MV-4-11 (cell line): ENCODE measurements at places on chromosomes 2 and 18.

DNA sequence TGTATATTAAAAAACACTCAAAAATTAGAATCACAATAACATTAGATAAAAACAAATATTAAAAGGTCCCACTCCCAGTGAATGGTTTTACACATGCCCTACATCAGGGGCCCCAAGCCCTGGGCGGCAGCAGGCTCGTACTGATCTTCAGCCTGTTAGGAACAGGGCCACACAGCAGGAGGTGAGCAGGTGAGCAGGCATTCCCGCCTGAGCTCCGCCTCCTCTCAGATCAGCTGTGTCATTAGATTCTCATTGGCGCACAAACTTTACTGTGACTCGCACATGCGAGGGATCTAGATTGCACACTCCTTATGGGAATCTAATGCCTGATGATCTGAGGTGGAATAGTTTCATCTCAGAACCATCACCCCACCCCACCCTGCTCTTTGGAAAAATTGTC is 74.2 kb downstream of the MBD2 start:
- no peak for DNase-seq

DNA sequence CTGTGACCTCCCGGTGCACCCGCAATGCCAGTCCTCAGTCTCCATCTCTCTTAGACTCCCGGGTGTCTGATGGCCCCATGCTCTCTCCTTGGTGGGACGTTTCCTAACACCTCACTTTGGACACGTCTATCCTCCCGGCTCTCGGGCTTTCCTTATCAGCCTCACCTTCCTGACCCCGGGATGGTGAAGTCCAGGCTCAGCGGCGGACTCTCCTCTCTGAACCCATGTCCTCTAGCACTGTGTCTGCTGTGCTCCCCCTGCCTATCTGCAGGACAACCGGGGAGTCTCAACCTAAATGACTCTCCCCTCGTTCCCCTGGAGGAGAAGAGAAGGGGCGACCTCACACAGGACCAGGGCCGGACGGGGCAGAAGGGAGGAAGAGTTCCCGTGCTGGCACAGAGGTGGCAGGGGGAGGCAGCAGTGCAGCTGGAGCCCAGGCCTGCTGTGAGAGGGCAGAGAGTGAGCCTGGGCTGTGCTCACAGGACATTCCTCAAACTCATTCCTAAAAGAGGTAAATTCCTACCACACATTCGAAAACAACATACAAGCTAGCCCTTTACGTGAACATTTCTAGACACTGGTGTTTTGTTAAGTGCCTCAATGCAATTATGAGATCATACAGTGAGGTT is 41.9 kb downstream of the MBP start:
- no peak for DNase-seq

- DNase-seq = no peak
Measured at GRCh38 chr18:68439642-68440041, 275.3 kb downstream of the TMX3 start.

DNA sequence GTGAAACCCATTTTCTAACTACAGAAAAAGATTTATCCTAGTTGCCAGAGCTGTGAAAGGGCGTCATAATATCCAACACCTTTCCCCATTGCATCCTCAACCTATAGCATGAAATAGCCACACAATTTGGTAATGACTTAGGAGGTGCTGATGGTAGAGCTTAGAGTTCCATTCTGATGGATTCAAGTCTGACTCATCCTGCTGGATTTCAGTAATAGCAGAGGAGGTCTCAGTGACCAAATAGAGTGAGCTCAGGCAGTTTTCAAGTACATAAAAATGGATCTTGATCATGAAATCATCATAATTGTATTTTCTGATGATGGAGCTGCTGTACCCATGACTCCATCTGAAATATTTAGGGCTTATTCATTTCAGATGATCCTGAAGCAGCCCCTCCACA is 270.7 kb upstream of the KLHL29 start:
- DNase-seq = no peak

GRCh38 chr2:113114224-113114945 is 13.0 kb upstream of the IL1RN start:
- DNase-seq = no peak

- no peak for DNase-seq
Measured at GRCh38 chr18:78601349-78601748, 378.3 kb upstream of the SALL3 start.

- DNase-seq = peak; percentile 27
Measured at GRCh38 chr2:79887747-79888374, 375.0 kb downstream of the CTNNA2 start.

GRCh38 chr2:67561457-67561965 is 164.4 kb downstream of the ETAA1 start:
- no peak for DNase-seq

GRCh38 chr2:70528929-70529328 is 24.7 kb downstream of the TGFA start:
- no peak for DNase-seq

- DNase-seq = no peak
Measured at GRCh38 chr18:57150828-57151227, 3.9 kb downstream of the BOD1L2 start.

DNA sequence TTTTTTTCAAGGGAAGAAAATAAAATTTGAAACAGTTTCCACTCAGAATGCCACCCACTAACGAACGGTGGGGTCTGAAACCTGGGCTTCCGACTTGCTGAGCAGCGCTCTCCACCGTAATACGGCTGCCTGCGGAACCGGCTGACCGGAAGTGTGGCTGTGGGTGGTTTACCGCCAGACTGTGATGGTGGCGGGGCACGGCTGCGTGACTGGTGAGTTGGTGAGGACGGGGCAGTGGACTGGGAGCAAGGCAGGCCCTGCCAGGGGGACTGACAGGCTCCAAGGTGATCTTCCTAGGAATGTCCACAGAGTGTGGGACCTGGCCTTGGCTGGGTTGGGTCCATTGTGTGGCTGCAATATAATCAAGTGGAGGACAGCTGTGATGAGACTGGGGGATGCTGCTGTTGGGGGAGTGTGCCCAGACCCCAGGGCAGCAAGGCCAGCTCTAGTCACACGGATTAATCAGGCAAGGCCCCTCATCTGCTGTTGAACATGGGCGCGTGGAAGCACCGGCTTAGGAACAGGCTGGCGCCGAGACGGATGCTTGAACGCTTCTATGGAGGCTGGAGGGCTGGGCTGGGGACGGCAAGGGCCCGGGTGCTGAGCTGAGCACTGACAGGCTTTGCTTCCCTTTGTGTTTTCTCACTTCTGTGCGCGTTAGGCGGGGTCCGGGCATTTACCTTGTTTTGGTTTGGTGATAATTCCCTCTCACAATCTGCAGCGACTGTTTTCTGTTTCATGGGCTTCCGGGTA is 357.7 kb upstream of the SPRED2 start:
- no peak for DNase-seq

DNA sequence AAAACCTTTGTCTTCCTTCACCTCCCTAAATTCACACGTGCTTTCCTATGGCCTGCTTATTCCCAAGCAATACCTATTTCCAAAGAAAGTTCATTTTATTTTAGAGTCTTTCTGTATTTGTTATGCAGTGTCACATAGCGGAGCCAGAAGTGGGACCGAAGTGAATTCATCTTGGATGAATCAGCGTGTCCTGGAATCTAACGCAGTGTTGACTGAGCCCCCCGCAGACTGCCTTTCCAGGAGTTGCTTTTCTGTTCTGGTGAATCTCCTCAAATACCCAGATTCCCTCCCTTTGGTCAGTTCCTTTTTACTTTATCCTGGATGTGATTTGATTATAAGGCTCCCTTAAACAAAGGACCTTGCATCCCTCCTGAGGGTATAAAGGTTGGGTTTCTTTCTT is 10.8 kb downstream of the ALPP start:
- no peak for DNase-seq

- no peak for DNase-seq
Measured at GRCh38 chr2:18924886-18925285, 335.5 kb upstream of the NT5C1B start.

GRCh38 chr2:27735263-27735904 is 36.1 kb upstream of the MRPL33 start:
- DNase-seq = no peak

GRCh38 chr2:200533754-200534153 is 7.7 kb downstream of the SGO2 start:
- no peak for DNase-seq

DNA sequence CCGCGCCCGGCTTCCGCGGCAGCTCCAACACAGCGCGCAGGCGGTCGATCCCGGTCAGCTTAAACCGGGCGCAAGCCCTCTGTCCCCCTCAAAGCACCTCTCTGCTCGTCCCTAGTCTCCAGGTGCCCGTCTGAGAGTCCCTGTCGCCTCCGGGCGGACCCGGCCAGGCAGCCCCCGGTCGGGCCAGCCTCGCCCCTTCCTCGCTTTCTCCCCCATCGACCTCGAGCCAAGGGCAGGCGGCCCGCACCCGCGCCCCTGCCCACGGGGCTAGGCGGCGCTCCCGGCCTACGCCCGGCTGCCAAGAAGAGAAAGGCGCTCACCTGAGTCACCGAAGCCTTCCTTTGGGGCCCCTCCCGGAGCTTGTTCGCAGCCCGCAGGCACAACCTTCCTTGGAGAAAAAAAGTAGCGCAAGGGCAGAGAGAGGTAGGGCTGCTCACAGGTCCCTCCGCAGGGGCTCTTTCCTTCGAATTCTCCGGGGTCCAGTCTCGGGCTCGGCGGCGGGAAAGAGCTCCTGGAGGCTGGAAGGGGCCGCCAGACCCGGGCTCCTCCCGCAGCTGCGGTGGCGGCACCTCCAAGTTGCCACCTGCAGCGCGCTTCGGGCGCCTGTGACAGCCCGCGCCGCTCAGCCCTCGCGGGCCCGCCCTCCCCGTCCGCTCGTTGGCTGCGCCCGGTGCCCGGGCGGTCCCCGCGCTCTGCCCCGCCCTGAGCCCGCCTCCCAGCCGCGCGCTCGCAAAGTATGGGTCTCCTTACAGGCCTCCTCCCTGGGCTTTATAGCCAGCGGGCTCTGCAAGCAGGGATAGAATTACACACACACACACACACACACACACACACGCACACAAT is 86.5 kb upstream of the EPB41L3 start:
- DNase-seq = no peak

GRCh38 chr2:218019411-218020060 is 16.7 kb upstream of the TNS1 start:
- peak; percentile 85 for DNase-seq

- DNase-seq = no peak
Measured at GRCh38 chr18:61554946-61555361, 221.7 kb downstream of the CDH20 start.

DNA sequence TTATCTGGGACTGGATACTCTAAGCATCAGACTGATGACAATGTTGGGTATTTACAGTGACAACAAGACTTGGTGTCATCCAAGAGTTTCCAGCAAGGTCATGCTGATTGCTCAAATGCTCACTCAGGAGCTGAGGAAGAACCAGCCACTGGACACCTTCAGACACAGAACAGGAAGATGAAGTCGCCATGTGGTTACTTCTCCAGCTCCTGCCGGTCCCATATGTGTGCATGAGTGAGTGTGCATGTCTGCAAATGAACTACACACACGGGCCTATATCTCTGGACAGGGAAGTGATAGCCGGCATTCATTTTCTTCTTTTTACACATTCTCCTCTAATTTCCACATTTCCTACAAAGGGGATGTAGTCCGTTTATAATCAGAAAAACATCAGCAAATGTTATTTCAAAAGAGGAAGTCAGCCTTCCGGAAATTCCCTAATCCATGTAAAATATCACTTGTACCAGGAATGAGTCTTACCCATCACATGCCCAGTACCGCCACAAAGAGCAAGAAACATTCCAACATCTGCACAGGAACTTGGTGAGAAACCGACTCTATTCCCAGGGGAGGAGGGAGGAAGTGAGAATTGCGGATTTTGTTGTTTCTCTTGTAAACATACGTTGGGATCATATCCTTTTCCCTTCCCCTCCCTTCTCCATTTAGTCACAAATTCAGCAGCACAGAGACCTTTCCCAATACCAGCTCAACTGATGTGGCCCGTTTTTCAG is 10.8 kb downstream of the RFX8 start:
- DNase-seq = peak; percentile 93

GRCh38 chr2:14011190-14011589 is 621.3 kb upstream of the LRATD1 start:
- DNase-seq = no peak

- DNase-seq = no peak
Measured at GRCh38 chr2:13260402-13260801, 543.7 kb downstream of the TRIB2 start.

DNA sequence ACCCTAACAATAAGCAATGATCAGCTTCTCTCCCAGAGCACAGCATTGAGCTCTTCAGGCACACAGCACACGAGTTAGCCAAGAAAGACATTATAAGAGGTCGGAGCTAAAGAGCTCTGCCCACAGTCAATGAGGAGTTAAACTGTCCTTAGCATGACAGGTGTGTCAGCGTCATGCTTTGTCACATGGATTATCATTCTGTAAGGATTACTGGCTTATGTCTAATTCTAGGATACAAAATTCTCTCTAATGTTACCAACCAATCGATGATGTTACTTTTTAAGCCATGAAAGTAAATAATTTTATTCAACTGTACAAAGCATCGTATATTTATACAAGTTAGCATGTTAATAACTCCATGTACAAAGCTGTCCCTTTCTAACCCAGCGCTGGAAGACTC is 108.8 kb downstream of the ZNF236 start:
- no peak for DNase-seq

- no peak for DNase-seq
Measured at GRCh38 chr2:189566046-189566445, 14.5 kb downstream of the SLC40A1 start.

GRCh38 chr2:219997341-219997851 is 370.0 kb downstream of the SLC4A3 start:
- peak; percentile 4 for DNase-seq

- DNase-seq = no peak
Measured at GRCh38 chr2:235384624-235385023, 109.2 kb upstream of the AGAP1 start.

DNA sequence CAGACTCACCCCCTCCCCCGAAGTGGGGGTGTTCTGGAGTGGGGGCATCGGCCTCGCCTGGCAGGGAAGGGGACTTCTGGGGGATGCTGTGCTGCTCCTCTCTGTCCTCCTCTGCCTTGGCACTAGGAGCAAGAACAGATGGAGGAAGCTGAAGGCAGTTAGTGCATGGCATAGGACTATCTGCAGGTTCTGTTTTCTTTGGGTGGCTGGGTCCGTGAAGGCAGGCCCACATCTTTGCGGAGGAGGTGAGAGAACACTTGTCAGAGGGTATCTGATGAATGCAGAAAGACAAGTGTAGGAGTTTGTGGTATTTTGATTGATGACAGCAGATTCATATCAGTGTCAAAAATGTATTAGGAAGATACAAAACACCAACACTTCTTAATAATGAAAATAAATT is 411.4 kb downstream of the TSN start:
- no peak for DNase-seq

DNA sequence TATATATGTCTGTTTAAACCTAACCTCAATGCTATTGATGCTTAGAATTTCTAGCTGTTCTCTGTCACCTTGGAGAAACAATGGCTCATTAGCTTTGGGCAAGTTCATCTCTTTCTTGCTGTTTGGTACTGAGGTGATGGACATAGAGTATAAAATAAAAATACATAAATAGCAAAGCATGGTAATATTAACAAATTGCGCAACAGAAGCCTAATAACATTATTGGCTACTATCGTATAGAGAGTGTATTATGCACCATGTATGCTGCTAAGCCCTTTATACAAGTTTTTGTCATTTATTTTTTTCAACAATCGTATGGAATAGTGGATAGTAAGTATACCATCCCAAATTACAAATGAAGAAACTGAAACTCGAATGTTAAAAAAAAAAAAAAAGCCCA is 100.1 kb downstream of the ICOS start:
- no peak for DNase-seq
